Dorsolateral prefrontal cortex (tissue), 122 donors: ENCODE measurements at places on chromosomes 5 and 9.

DNA sequence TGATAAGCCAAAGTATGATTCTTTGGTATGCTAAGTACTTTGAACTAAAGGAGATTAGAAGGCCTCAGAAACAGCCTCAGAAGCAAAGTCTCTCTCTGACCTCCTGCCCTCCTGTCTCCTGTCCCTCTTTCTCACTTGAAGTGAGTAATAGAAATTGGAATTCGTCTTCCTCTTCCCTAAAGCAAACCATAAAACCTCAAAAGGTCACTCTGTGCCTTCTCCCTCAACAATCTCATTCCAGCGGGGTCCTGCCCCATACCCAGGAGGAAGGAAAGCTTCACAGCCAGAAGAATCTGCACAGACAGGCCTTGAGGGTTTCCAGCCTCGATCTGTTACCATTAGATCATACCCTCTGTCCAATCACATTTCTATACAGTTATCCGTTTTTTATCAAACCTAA, 87.8 kb downstream of the HAPLN1 start:
- DNase-seq, result no peak

DNA sequence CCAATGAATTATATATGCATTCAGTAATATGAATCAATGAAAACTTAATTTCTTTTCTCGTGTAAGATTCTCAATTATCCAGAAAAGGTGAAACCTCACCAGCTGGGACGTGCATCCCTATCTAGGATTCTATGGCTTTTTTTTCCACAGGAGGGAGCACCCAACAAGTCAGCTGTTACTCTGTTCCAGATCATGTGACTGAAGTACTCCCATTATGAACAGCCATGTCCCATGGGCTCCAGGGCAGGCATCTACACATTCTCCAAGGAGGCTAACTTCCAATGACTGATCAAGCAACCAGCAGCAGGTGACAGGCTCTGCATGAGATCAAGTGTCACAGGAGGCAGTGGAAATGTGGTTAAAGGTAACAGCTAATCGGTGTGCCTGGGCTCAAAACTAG, 118.8 kb downstream of the ELAVL2 start:
- DNase-seq, result no peak

- DNase-seq, result peak; percentile 62
Measured at GRCh38 chr9:83622433-83622938, 457 bp upstream of the IDNK start.

- no peak for DNase-seq
Measured at GRCh38 chr5:124436294-124436693, 310.1 kb downstream of the ZNF608 start.

GRCh38 chr5:18764161-18764560, 1129.9 kb downstream of the TAF11L14 start:
- no peak for DNase-seq

DNA sequence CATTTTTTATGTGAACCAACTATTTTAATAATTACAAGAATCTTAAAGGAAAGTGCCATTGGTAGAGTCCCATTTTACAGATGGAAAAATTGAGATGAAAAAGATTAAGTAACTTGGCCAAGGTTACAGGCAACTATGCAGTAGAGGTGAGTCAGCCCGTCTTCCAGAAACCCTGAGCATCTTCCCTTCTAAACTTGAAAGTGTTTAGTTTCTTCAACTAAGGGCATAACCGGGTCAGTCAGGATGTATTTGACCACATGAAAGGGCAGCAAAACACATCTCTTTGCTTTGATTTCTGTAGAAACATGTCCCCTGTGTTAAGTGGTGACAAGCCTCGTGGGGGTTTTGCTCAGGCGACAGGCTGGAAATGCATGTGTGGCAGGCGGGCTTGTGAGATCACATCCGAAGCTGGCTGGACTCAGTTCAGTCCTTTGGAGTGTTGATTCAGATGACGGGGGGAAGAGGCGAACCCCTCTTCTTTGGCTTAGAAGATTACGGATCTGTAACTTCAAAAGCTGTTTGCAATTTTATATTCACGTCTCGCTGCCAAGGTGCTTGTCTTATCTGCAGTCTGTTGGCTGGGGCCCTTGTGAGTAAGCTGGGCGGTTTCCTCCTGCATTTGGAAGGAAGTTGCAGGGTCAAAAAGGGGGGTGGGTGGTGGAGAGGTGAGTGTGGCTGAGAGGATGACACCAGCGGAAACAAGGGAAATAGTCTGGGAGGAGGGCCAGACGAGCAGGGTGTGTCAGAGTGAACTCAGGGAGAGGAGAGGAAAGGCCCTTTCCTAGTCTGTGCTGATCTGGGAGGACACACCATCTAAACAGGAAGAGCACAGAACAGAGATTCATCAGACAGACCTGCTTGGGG, 78.9 kb upstream of the RPS23 start:
- no peak for DNase-seq

- DNase-seq, result no peak
Measured at GRCh38 chr5:103410172-103410571, 151.6 kb downstream of the MACIR start.

DNA sequence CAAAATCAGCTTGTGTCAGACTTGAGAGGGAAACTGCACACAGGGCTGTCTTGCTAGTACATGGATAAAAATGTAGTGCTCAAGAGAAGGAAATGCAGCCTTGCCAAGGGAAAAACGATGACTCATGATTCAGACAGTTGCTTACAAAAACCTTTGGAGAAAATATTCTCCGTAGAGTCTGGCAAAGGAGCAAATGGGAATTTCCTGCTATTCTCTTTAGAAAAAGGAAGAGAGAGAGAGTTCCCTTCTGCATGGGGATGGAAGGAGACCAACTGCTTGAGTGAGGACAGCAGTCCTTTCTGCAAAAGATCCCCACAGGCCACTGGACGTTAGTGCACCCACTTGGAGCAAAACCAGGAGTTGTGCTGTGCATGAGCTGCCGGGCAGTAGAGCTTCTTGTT, 7.6 kb downstream of the IFNB1 start:
- peak; percentile 39 for DNase-seq

GRCh38 chr5:163825661-163826060, 320.2 kb downstream of the MAT2B start:
- DNase-seq, result no peak

DNA sequence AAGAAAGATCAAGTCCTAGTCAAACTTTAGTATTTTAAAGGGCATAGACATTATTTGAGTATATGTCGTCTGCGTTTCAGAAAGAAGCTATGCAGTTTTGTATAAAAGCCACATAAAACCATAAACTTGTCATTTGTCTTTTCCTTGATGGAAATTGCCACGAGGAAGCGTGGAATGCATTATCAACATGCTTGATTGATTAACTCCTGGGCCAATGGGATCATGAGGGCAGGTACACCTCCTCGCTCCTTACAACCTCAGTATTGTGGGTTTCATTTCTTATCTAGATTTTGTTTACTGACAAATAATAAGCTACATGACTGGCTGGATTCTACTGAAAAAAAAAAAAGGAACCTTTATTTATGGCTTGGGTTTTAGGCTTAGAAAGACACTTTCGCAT, 122.5 kb upstream of the RFX3 start:
- no peak for DNase-seq

DNA sequence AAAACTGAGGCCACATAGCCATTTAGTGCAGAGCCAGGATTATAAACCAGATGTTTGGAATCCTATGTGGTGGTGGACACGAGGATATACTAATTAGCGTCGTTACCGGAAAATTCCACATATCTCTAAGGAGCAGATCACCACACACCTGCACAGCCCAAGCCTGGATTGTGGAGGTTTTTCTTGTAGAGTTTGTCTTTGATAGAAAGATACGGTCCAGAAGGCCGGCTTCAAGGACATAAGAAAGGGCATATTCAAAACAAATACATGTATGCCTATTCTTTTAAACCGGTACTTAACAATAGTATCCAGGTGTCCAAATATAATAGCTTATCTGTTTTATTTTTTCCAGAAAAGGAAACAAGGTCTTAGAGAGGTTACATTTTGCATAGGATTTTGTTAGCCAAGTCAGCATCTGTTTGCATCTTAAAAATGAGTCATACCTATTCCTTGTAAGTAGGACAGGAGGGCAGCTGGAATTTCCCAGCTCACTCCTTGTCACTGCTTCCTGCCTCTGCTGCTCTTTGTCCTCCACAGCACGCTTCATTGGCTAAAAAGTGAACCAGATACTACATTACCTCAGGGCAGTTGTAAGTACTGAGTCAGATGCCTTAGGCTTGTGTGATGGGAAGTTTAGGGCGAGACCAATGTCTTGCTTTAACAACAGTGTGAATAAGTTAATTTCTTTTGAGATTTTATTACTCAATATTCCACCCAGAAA, 3.6 kb downstream of the TMC1 start:
- DNase-seq, result no peak

DNA sequence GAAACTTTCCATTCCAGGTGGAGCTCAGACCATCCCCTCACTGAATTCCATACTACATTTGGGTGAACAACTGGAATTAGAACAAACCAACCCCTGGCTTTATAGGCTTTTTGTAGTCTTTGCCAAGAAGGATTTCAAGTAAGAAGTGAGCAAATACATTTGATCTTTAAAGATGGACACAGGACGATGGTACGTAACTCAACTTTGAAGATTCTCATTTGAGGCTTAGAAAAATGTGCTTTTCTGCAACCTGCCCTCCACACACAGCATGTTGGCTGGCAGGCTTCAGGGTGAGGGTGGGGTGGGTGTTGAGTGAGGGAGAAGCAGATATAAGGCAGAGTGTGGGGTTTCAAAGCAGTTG, 175.8 kb downstream of the DCP2 start:
- no peak for DNase-seq

DNA sequence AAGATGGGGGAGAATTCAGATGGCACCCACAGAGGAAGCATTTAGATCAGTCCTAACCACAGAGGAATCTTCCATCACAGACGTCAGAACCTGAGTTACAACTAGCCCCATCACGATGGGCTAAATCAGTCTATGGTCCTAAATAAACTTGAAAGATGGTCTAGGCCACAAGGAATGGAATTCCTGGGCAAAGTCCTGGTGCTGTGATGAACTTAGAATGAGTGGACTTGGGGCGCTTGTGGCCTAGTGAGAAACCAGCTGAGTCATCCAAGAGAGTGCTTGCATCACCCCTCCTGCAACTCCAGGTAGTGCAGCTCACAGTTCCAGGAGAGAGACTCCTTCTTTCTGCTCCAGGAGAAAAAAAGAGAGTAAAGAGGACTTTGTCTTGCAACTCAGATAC, 722.9 kb upstream of the RGMB start:
- DNase-seq, result no peak

- DNase-seq, result peak; percentile 69
Measured at GRCh38 chr9:124551472-124552272, 44.5 kb upstream of the NR5A1 start.

- no peak for DNase-seq
Measured at GRCh38 chr9:97364769-97365490, 47.0 kb upstream of the TDRD7 start.

DNA sequence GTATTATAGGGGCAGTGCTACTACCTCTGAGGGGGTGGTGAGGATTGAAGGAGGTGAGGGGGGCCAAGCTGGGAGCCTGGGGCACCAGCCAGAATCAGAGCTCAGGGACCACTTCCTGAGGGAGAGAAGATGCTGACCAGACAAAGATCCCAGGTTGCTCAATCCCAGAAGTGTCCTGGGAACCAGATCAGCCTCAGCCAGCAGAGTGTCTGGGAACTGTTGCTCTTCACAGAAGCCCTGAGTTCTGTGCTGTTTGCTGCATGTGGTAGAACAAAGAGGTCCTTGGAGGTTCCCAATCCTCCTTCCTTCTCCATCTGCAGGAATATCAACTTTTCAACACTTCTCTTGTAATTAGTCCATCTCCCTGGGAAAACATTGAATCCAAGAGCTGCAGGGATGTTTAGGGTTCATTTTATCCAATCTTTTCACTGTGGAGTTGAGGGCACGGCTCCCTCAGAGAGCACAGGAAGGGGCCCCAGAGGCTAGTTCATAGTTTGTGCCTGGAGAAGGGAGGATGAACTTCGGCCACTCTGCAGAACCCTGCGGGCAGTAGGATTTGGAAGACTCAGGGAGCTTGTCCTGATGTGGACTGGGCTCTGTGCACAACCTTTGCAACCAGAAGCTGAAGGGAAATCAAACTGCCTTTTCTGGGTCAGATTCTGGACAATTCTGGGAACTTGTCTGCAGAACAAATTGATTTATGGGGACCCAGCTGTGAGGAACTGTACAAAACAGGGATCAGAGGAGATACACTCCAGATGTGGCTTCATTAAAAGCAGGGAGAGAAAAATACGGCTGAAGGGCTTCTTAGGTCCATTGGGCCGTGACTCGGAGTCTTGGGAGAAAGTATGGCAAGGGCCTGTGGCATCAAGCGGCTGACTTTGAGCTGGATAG, 57.1 kb downstream of the GALNT12 start:
- DNase-seq, result no peak

DNA sequence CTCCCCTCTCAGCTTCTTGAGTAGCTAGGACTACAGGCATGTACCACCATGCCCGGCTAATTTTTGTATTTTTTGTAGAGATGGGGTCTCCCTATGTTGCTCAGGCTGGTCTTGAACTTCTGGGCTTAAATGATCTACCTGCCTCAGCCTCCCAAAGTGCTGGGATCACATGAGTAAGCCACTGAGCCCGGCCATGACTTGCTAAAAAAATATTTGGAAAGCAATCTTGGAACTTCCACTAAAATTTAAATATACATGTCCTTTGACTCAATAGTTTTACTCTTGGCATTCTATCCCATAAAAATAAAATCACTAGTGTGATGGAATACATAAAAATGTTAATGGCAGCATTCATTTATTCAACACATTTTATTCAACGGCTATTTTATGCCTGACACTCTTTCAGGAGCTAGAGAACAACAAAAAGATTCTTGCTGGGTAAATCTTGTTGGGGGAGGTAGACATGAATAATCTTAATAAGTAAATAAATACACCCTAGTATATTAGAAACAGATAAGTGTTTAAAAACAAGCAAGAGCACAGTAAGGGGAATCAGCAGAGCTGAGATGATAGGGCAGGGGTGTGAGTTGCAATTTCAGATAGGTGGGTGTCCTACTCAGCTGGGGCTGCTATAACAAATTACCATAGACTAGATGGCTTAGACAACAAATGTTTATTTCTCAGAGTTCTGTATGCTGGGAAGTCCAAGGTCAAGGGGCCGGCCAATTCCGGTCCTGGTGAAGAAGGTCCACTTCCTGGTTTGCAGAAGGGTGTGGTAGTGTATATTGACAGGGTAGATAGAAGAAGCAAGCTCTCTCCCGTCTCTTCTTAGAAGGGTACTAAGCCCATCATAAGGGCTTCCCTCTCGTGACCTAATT, 50.7 kb downstream of the KCNV2 start:
- DNase-seq, result no peak

GRCh38 chr5:175747539-175748060, 89.7 kb downstream of the HRH2 start:
- no peak for DNase-seq
